Panc1 (cell line): ENCODE measurements at places on chromosomes 3 and 15.

- DNase-seq = no peak
Observed at GRCh38 chr15:54506977-54507524, 528.8 kb downstream of the UNC13C start.

DNA sequence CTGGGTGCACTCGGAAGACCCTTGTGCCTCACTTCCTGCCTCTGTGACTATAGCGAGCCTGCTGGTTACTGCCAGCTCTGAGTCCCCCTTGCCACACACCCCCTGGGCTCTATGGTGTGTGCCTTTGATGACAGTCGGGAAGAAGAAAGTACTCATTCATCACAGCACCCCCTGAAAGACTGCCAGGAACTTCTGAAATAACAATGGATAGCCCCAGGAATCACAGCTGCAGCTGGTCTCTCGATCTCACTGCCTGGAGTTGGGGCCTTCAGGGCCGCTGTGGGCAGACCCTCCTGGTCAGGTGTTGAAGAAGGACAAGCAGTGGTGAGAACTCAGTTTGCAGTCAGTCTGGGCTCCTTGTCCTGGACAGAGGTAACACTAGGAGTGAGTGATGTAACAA is 9.8 kb upstream of the RPP14 start:
- DNase-seq = no peak

DNA sequence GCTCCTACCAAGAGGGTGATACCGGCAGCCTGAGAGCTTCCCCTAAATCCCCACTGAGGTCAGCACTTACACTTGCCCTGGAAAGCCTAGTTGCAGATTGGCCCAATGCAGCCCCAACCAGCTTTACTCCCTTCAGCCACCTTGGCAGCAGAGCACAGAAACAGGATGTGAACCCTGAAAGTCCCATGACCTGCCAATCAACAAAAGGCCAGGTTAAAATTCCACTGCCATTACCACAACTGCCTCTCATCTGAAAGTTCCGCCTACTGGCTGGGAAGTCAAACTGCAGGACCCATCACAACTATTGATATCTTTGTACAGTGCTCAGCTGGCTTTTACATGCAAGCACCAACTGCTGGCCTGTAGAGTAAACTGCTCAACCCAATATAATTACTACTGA is 156.2 kb downstream of the ZMAT3 start:
- no peak for DNase-seq

GRCh38 chr3:66320390-66320789 is 99.6 kb downstream of the SLC25A26 start:
- no peak for DNase-seq

DNA sequence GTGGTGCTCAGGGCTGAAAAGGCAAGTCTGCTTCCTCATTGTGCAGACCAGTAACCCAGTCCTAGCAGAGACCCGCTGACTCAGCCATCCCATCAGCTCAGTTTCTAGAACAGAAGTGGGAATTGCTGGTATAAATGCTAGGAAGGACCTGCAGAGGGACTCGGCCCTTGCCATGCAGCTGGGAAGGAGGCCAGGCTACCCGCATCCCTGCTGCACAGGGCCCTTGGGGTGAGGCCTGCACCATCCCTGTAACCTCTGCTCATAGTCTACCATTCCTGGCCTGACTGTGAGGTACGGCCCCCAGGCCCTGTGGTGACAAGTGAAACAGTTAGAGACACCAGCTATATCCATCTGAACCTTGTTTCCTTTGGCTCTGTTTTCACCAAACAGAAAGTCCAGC is 23.5 kb downstream of the RAB6B start:
- no peak for DNase-seq

DNA sequence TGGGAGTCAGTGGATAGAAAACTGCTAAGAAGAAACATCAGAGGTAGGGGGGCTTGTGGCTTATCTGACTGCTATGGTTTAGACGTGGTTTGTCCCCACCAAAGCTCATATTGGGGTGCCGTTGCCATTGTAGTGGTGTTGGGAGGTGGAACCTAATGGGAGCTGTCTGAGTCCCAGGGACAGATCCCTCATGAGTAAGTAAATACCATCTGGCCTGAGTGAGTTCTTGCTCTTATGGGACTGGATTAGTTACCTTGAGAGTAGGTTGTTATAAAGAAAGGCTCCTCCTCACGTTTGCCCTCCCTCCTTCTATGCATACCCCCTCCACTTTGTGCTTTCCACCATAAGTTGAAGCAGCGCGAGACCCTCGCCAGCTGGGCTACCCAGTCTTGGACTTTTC is 53.4 kb upstream of the VILL start:
- no peak for DNase-seq

GRCh38 chr3:55683666-55684270 is 196.7 kb upstream of the WNT5A start:
- no peak for DNase-seq

DNA sequence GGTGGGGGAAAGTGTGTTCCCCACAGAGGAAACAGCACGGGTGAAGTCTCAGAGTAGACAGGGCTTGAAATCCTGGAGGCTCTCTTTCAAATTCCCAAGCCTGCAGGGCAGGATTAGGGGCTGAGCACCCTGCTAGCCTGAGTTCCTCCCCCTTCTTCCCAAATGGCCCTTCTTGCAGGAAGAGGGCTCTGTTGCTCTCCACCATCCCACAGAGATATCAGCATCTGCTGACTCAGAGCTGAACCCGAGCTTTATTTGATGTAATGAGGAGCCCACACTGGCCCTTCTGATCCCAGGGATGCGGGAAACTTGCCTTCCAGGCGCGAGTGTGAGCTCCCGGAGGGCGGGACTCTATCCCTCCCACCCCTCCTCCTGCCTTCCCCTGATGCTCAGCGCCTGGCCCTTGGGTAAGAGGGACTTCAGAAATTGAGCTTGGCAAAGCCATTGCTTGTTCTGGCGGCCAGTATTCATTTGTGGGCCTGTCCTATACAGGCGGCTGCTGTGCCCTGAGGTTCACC is 1.4 kb upstream of the STRA6 start:
- no peak for DNase-seq

- DNase-seq = no peak
Observed at GRCh38 chr15:85404918-85405866, 24.8 kb downstream of the AKAP13 start.

GRCh38 chr15:53506370-53506769 is 253.1 kb downstream of the WDR72 start:
- no peak for DNase-seq

DNA sequence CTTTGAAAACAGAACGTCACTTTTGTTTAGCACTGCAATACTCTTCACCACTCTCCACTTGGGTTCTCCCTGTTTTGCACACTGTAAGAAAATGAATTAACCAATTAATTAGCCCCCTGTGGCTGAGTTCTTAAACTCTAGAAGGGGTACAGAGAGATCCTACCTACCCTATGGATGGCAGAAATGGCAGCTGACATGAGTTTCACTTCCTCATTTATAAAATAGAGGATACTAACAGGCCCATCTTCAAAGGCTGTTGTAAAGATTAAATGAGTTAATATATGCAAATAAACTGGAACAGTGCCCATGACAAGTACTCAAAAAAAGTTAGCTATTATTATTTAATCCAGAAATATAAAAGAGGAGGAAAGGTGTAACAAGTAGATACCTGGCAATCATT is 36.9 kb downstream of the SUCLG2 start:
- no peak for DNase-seq

DNA sequence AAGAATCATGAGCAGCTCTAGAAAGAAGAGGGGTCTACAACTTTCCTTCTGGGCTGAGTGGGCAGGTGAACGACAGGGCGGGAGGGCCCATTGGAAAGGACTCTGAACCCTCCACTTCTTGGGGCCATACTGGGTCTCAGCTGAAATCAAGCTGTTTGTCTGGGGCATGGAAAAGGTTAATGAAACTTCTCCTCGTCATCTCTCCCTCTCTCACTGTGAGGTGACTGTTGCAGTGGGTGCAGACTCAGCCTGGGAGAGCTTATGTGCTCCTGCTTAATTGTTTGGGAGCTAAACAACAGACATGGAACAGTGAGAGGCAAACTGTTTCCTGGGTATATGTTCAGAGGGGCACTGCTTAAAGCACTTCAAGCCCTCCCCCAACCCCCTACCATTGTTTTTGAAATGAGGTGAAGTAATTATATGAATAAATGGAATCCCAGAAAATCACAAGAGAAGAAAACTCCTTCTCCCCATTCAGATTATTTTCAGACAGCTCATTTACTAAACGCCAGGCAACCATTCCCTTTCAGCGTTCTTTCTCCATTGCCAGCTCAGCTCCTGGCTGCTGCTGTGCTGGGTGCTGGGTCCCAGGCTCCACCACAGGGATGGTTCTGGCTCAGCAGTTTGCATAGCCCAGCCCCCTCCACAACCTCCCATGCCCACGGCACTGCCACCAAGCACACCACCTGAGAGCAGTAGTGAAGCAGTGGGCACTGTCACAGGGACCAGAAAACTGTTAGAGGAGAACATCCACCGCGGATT is 444.9 kb upstream of the TBL1XR1 start:
- no peak for DNase-seq

DNA sequence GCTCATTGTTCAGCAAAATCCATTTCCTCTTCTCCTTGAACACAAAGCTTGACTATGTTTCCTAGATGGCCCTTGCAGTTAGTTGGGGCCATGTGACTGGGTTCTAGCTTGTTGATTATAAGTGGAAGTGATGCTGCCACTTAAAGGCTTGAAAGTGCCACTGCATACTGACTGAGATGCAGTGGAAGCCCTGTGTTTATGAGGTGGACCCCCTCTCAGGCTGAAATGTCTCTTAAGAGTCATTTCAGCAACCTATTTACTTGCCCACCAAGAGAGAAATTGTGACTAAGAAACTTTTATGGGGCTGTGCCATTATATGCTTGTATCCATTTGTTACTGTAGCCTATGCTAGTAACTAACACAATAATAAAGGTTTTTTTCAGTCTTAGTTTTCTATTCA is 8.4 kb upstream of the ANP32A start:
- no peak for DNase-seq

- DNase-seq = no peak
Observed at GRCh38 chr3:146047485-146047884, 113.5 kb downstream of the PLOD2 start.

- no peak for DNase-seq
Observed at GRCh38 chr3:43238801-43239200, 47.5 kb upstream of the SNRK start.

DNA sequence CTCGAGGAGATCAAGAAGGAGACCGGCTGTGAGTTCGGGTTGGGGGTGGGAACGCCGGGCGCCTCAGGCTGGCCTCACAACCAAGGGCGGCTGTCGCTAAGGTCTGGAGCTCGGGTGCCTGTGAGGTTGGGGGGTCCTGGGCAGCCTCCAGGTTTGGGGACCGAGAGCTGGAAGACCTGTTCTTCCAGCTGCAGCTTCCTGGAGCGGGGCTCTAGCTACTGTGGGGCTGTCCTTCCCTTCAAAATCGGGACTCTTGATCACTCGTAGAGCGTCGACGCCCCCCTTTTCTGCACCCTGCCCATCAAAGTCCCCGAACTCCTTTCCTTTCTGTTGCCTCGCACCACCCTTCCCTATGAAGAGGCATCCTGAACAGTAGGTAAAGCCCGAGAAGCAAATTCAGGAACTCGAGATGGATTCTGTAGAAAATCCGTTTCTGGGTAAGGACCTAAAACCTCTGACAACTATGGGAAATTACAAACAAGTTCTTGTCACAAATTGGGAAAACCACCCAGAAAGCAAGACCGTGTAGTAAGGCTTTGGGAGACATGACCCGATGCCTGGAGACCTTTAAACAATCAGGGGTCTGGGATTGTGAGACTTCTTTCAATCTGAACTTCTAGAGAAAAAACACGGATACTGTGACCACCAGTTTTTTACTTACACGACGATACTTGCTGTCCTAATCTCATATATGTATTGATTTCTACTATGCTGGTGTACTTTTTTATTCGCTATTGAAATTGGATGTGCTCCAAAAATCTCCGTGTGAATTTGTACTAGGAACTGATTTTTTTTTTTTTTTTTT is 556 bp downstream of the CHP1 start:
- DNase-seq = no peak

- no peak for DNase-seq
Observed at GRCh38 chr3:115280506-115280905, 133.4 kb upstream of the ZBTB20 start.

- no peak for DNase-seq
Observed at GRCh38 chr3:44329946-44330345, 8.6 kb upstream of the TCAIM start.
